Right cardiac atrium (tissue), 5 donors: ENCODE measurements at places on chromosomes 1 and 21. TPM values are rescaled to one million over a fixed set of nuclear protein-coding genes. Genes with fewer than 3 reads are reported as not detected.

CRYAA gene
- not detected for total RNA-seq

CRNN gene
- not detected for total RNA-seq

DNA sequence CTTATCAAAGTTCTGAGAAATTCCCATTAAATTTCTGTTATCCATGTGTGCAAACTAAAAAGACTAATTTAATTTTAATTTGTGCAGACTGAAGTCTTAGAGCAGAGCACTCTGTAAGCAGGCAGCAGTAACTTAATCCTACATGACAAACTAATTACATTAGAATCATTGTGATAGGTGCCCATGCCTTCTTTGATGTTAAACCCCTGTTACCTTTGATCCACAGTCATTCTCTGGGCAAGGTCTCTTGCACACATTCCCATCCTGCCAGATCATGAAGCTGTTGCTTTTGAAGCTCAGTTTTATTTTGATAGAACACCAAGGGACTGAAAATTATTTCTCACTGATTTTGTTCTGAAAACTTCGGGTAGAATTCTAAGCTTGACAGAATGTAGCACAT, 77.2 kb downstream of the BCAR3 start:
- no peak for DNase-seq

DNA sequence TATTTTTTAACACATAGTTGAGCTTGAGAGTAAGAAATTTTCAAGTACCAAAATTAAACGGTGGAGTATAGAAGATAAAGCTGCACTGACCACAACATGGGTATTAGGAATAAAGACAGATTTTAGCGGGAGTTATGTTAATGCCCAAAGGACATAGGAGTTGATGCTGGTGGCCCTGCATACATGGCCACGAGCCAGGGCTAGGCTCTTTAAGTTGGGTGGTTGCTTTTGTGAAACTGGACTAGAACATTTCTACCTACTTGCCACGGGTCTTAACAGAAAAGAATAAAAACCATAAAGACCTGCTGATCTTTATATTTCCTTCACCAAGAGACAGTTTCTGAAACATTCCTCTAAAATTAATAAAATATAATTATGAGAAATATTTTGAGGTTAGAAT, 14.9 kb downstream of the EDEM3 start:
- DNase-seq = no peak
